ENCODE measurements at places on chromosomes 1 and 21. TPM values are rescaled to one million over a fixed set of nuclear protein-coding genes. Genes with fewer than 3 reads are reported as not detected.
A peak's percentile ranks its signal among the peaks of the same experiment; 100 is the strongest.

The RPTN gene
- not detected for total RNA-seq

The S100A7 gene
- not detected for total RNA-seq

The KRTAP13-2 gene
- total RNA-seq = not detected

DNA sequence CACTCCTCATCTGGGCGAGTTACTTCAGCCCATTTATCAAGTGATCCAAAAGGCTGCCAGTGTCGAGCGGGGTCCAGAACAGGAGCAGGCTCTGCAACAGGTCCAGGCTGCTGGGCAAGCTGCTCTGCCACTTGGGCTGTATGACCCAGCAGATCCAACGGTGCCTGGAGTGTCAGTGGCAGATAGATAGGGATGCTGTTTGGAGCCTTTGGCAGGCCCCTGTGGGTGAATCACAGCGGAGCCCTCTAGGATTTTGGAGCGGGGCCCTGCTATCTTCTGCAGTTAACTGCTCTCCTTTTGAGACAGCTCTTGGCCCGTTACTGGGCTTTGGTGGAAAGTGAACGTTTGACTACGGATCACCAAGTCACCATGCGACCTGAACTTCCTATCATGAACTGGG is 7.5 kb downstream of the MMEL1 start:
- no peak for DNase-seq
- H3K4me1 ChIP-seq = peaks cover 14% of the 10 kb centered on the region
- H3K27me3 ChIP-seq = no peaks in the 10 kb centered on the region
- H3K36me3 ChIP-seq = no peaks in the 10 kb centered on the region
- no peak overlapping the region for H3K27ac ChIP-seq

DNA sequence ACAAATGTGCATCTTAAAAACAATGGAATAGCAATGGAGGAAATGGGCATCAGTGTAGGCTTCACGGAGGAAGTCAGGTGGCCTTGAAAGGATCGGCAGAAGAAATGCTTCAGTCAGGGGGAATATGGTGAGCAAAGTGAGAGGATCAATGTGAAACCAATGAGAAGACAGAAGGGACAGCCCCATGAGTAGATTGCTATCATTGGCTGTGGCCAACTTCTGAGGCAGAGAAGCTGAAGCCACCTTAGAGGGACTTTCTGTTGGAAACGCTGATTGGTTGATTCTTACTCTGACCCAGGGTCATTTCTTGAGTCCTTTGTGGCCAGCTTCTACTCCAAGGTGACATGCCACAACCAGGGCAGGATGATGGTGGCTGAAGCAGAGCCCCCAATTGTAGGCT is 130.7 kb upstream of the ZNF648 start:
- no peaks in the 10 kb centered on the region for H3K27me3 ChIP-seq
- H3K4me3 ChIP-seq = no peak overlapping the region
- no peak for DNase-seq

GRCh38 chr1:22805672-22806038 is 95.0 kb downstream of the EPHB2 start:
- H3K27me3 ChIP-seq = no peaks in the 10 kb centered on the region
- H3K4me1 ChIP-seq = peaks cover 3% of the 10 kb centered on the region
- no peak for DNase-seq
- H3K4me3 ChIP-seq = no peak overlapping the region

The FOXD3 gene
- not detected for total RNA-seq

DNA sequence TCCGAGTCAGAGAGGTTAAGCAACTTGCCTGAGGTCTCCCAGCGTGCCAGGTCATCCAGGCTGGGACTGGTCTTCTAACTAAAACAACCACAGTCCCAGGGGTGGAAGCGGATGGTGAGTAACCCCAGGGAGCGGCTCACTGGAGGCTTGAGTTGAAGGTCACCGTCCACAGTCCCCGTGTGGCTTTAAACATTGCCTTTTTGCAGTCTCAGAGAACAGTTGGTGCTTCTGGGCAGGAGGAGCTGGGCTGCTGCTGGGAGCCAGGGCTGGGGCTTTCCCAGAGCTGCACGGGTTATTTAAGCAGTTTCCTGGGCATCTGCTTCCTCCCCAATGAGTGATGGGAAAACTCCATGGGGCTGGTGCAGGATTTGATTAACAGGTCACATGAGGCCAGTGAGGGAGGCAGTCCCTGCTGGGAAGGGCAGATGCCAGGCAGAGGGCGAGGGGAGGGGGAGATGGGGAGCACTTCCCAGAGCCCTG is 12.3 kb downstream of the ARHGEF10L start:
- H3K4me1 ChIP-seq = no peaks in the 10 kb centered on the region
- peak overlapping the region; percentile 0 for H3K27ac ChIP-seq
- no peak overlapping the region for H3K4me3 ChIP-seq
- no peaks in the 10 kb centered on the region for H3K36me3 ChIP-seq
- H3K27me3 ChIP-seq = no peaks in the 10 kb centered on the region
- DNase-seq = no peak

- no peaks in the 10 kb centered on the region for H3K4me1 ChIP-seq
- DNase-seq = no peak
- H3K27ac ChIP-seq = no peak overlapping the region
- H3K27me3 ChIP-seq = no peaks in the 10 kb centered on the region
These were observed 34.0 kb downstream of the SLC35F3 start for GRCh38 chr1:233938476-233938875.

The REN gene
- total RNA-seq = not detected

- no peak for DNase-seq
- H3K36me3 ChIP-seq = no peaks in the 10 kb centered on the region
- no peak overlapping the region for H3K4me3 ChIP-seq
These were observed 50.3 kb downstream of the HIVEP3 start for GRCh38 chr1:41868241-41868998.

All from Peyer's patch (tissue), 4 donors.